NCI-H82 (cell line): ENCODE measurements at places on chromosomes 7 and 10.

- no peak for DNase-seq
Observed at GRCh38 chr10:92567952-92568600, 5.8 kb downstream of the IDE start.

DNA sequence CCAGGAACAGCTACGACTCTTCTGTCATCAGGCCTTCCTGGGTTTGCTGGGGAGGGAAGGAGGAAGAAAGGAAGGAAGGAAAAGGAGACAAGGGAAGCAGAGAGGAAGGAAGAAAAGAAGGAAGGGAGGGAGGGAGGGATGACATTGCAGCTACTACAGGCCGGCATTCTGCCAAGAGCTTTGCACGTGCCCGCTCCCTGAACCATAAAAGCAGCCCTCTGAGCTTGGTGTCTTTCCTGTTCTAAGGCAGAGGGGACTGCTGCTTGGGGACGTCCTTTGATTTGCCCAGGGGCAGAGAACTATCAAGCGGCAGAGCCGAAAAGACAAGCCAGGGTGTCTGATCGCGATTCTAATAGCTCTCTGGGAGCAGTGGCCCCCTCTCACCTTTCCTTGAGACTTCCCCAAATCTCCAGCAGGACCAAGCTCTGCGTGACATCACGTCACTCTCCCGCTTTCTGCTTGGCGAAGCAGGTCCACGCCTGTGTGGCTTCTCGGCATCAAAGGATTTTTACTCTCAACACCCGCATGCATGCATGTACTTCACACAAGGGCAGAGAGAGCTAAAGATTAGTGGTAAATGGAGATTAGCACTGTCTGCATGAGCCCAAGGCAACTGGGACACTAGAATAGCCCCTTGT, 167.8 kb upstream of the AUTS2 start:
- DNase-seq = peak; percentile 75

- DNase-seq = peak; percentile 82
Observed at GRCh38 chr7:101507791-101508252, 121.3 kb downstream of the MYL10 start.

- DNase-seq = no peak
Observed at GRCh38 chr10:45386657-45387056, 12.6 kb downstream of the ALOX5 start.

GRCh38 chr10:86203162-86203905, 163.3 kb downstream of the GRID1 start:
- no peak for DNase-seq

GRCh38 chr10:124142960-124143359, 49.6 kb upstream of the CHST15 start:
- DNase-seq = no peak

DNA sequence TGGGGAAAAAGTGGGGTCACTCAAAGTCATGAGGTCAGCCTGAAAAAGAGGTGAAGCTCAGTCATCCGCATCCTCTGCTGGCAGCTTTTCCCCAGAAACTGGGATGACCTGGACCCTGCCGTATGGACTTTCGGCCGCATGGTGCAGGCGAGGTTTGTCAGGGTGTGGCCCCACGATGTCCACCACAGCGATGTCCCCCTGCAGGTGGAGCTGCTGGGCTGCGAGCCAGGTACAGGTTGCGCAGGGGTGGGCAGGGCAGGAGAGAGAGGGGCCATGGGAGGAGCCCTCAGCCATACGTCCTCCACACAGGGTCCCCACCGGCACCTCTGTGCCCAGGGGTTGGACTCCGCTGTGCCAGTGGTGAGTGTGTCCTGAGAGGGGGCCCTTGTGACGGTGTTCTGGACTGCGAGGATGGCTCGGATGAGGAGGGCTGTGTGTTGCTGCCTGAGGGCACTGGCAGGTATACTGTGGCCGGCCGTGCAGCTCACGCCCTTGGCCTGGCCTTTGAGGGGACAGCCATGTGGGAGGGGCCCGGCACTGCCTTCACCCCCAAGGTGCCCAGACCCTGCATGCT, 23.0 kb upstream of the ZNF467 start:
- DNase-seq = no peak

DNA sequence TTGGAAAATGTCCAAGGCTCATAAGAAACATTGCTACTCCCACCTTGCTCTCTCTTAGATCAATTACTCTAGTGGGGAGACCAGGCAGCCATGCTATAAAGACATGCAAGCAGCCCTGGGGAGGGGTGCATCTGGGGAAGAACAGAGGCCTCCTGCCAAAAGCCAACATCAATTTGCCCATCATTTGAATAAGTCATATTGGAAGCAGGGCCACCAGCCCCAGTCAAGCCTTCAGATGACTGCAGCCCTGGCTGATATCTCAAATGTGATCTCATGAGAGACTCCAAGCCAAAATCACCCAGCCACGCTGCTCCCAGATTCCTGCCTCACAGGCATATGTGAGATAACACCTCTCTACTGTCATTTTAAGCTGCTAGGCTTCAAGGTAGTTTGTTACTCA, 157.5 kb upstream of the PDE1C start:
- DNase-seq = no peak

- no peak for DNase-seq
Observed at GRCh38 chr7:34198231-34198641, 292.9 kb downstream of the BMPER start.

DNA sequence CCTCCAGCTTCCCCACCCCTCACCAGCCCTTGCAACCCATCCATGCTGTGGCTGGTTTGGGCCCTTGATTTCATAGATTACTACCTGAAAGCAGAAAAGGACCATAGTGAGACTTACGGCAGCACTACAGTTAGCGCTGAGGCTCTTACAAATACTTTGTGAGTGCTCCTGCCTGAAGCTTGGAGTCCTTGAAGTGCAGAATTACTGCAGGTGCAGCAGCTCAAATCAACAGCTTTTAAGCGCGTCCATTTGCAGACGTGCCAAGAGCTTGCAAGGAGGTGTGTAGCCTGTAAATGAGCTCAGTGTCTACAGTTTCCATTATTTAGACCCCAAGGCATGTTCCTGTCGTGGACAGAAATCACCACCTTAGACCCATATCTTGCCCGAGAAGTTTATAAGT, 103.0 kb downstream of the CELF2 start:
- no peak for DNase-seq

GRCh38 chr10:132275426-132276178, 32.1 kb downstream of the STK32C start:
- no peak for DNase-seq

DNA sequence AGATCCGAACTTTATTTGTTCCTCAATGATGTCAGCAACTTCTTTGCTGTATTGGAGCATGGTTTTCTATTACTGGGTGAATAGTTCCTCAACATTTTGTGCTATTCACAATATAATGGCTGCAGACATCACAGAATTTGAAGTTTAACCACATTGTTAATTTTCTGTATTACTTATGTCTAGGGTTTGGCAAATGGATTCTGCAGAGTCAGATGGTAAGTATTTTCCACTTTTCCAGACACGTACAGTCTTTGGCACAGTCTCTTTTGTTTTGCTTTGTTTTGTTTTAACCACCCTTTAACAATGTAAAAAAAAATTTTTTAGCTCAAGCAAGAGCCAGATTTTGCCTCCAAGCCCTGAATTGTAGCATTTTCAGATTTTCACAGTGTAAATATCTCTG, 36.8 kb upstream of the FOXK1 start:
- DNase-seq = no peak

DNA sequence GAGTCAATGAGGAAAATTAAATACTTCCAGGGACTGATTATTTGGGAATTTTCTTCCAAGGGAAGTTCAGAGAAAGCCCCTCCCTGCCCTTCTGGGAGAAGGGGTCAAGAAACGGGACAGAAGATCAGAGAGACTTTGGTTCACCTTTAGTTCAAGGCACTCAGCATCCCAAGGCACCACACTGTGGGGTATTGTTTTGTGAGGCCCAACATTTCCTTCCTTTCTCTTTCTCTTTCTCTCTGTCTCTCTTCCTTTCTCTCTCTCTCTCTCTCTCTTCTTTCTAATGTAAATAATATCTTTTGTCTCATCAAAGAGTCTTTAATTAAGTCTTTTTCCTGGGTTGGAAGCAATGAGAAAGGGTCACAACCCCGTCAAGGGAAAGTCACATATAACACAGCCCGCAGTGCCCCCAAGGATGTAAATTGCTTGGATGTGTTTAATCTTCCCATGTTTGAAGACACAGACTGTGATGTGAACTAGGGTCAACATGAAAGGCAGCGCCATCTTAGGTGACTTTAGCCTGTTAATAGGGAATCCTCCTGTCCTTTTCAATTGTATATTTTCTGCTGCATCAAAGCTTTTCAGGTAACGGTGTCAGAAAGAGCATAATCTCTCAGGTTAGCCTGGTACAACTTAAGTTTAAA, 983.3 kb upstream of the C7orf33 start:
- peak; percentile 68 for DNase-seq

DNA sequence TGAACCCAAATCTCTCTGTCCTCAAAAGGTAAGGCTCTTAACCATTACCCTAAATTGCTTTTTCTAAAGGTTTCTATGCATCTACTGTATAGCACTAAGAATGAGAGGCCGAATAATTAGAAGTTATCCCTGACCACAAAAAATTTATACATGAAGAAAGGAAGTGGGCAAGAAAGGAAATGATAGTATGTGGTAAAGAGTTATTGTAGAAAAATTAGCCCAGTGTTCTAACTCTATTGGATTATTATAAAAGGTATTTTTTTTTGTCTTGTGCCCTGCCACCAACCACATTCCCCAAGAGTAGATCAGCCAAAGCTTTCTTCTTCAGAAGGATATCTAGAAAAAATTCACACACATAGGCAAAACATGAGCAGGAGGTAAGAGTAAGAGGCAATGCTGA, 45.4 kb downstream of the DKK1 start:
- no peak for DNase-seq

DNA sequence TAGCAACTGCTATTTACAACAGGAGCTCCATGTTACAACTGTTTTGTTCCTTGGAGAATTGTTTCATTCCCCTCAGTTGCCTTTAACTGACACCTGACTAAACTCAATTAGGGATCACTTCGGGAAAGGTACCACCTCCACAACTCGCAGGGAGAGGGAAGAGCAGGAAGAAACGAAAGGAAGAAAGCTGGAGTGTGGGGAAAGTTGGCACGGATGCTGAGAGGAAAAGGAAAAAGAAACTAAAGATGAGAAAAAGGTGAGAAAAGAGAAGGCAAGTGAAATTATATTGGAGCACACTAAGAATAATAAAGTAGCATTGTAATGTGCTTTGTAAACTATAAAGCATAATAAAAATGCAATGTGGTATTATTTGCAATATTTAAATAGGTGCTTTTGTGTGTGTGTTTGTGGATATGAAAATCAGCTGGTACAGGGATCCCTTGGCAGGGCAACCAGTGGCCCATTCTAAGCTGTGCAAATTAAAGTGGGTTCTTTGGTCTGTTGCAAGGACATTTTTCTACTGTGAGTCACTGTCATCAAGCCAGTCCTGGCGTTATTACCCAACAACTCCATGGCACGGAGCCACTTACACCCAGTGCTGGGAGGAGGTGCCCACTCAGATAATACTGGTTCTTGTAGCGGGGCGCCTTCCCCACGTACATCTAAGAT, 45.9 kb downstream of the HIPK2 start:
- DNase-seq = no peak

DNA sequence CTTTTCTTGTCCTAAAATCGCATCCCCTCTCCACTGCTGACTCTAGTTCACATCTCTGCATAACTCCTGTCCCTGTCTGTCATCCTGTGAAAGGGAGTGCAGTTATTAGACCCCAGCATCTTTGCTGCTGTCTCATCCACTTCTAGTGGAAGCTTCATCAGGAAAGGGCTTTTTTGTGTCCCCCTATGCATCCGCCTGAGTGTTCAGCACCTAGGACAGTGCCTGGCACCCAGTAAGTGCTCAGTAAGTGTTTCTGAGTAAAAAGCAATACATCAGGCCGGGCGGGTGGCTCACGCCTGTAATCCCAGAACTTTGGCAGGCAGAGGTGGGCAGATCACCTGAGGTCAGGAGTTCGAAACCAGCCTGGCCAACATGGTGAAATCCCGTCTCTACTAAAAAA, 211.8 kb upstream of the FOXK1 start:
- no peak for DNase-seq

DNA sequence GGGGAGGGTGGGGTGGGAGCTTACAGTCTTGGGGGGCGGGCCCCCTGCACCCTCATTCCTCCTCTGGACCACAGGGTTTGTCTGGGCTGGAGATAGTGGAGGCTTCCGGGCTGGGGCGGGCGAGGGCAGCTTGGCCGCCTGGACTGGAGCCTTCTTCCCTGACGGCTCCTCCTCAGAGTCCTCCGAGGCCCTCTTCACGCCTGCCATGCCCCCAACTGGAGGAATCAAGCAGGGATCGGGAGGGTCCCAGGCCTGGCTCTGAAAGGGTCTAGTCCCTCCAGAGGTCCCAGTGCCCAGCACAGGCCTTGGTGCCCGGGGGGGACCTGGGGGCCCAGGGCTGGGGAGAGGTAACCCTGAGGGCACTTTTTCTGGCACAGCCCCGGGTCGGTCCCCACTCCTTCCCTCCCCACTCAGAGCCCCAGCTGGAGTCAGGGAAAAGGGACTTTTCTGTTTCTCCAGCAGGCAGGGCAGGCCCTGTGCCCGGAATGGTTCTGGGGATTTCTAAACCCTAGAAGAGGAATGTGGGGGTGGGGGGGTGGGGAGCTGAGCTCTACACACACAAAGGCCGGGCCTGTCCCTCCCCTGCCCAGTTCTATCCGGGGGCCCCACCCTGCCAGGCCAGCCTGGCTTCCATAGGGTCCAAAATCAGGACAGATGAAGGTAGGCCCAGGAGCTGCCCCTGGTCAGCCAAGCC, 11.6 kb downstream of the MICALL2 start:
- DNase-seq = no peak

GRCh38 chr7:55504093-55504859, 68.0 kb downstream of the VOPP1 start:
- DNase-seq = peak; percentile 61

GRCh38 chr10:124632064-124632531, 112.1 kb downstream of the FAM53B start:
- peak; percentile 24 for DNase-seq
